C1 segment of cervical spinal cord (tissue), 14 donors: ENCODE measurements at places on chromosomes 2 and 18.

- DNase-seq, result no peak
Measured at GRCh38 chr2:127217470-127218325, 2.4 kb downstream of the CYP27C1 start.

GRCh38 chr18:58671632-58672564 is 633 bp downstream of the MALT1 start:
- DNase-seq, result no peak

GRCh38 chr2:111167076-111167862 is 46.6 kb downstream of the BCL2L11 start:
- no peak for DNase-seq

- no peak for DNase-seq
Measured at GRCh38 chr2:36569267-36569856, 28.6 kb downstream of the FEZ2 start.

GRCh38 chr2:1940679-1941078 is 196.4 kb upstream of the PXDN start:
- no peak for DNase-seq

- DNase-seq, result no peak
Measured at GRCh38 chr18:48940854-48941611, 9.7 kb downstream of the SMAD7 start.

GRCh38 chr18:78073275-78073674 is 823.6 kb downstream of the GALR1 start:
- no peak for DNase-seq

- no peak for DNase-seq
Measured at GRCh38 chr2:182906454-182906853, 40.0 kb upstream of the FRZB start.

GRCh38 chr2:65638443-65638842 is 206.0 kb upstream of the SPRED2 start:
- no peak for DNase-seq

DNA sequence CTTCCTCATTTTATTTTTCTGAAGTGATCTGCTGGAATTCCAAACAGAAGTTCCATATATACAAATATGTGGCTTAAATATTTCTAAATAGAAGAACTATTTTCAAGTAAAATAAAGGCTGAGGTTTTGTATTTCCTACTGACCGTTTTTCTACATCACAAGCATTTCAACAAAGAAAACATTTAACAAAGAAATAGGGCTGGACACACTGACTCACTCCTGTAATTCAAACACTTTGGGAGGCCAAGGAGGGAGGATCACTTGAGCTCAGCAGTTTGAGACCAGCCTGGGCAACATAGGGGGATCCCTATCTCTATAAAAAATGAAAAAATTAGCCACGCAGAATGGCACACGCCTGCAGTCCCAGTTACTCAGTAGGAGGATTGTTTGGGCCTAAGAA is 44.6 kb downstream of the TANK start:
- DNase-seq, result no peak

DNA sequence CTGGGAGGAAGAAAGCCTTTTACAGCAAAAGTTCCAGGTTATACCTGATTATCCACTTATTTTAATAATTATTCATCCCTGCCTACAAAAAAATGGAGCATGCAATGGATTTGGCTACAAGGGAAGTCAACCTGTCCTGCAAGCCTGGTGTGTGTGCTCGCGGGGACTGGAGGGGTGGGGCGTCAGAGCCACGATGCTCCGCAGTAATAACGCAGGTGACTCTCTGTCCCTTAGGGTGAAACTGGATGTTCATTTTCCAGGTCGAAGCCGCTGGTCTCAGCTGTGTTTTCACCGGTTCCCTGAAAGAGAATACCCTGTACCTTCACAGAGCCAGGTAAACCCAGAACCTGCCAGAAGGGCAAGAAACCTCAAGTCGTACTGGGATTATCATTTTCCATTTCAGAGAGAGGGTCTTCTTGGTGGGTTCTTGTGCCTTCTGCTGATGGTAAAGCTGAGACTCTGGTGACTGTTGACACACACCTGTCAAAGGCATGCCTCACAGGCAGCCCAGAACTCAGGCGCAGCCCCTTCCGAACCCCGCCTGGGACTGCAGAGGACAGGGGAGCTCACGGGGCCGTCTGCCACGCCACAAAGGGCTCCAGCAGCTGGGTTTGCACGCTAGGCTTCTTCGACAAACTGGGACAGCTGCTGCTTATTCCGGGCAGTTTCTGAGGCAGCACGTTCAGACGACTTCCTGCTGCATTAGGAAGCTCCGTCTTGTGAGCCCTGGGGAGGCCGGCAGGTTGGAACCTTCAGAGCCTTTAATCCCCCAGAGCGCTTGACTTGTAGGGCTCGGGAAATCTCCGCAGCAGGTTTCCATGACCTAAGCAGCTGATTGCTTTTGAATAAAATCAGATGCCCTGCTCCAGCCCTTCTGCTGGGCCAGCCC is 58.6 kb downstream of the KCNG2 start:
- DNase-seq, result no peak

DNA sequence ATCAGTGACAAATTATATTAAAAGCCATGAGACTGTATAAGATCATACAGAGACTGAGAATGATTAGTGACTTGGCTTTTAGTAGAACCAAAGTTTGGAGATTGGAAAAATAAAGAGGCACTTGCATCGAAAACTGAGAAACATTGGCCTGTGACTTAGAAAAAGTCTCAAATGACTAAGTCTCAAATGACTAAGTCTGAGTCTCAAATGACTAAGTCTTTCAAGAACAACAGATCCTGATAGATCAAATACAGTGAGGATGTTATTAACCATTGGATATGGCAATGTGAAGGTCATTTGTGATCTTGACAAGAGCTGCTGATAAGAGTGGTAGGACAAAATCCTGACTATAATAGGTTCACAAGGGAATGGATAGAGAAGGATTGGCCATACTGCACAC is 135.5 kb upstream of the FANCL start:
- DNase-seq, result no peak

GRCh38 chr2:55051026-55051866 is 995 bp upstream of the RTN4 start:
- no peak for DNase-seq

DNA sequence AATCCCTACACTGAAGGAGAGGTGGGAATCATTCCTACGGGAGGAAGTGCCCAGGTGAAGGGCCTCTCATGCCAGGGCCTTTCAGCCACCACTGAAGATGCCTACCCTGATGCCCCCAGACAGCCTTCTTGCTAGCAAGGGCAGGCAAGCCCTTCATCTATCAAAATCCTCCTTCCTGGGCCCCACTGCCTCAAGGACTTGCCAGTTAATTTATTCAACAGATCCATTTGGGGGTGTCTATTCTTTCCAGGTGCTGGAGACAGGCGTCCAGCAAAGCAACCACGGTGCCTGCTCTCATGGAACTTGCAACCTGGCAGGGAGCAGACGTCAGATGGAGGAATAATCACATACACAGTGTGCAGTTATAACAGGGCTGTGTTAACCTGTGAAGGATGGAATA is 95.5 kb downstream of the GYPC start:
- no peak for DNase-seq

DNA sequence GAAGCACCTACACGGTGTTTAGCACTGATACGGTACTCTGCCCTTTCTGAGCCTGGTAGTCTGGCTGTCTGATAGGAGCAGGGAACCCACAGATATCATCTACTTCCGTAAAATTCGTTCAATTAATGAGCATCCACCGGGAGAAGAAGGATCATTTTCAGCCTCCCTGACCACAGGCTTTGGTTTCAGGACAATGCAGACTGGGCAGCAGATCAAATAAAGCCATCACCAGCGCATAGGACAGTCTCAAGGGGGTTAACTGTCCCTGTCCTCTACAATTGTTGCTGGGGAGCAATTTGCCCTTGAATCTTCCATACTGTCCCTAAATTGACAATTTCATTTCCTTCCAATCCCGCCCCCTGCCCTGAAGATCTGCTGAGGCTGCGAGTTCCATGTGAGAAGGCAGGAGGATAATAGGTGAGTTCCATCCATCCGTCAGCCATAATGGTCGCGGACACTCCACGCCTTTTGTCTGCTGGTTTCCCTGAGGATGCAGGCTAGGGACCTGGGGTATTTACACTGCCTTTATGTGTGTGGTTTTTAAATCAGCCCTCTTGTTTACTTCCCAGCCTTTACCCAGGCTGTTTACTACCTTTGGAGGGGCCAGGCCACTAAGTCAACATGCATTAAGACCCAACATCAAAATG is 110.0 kb downstream of the MYCN start:
- DNase-seq, result no peak
